ENCODE measurements at places on chromosomes 7 and 10. TPM values are rescaled to one million over a fixed set of nuclear protein-coding genes. Genes with fewer than 3 reads are reported as not detected.
A peak's percentile ranks its signal among the peaks of the same experiment; 100 is the strongest.

The EPHB4 gene
- 25.7 TPM for total RNA-seq

GRCh38 chr10:5890452-5890915 is 441 bp downstream of the FBH1 start:
- no peaks in the 10 kb centered on the region for H3K36me3 ChIP-seq
- H3K27ac ChIP-seq = peak overlapping the region; percentile 66
- no peaks in the 10 kb centered on the region for H3K27me3 ChIP-seq
- peak overlapping the region; percentile 74 for H3K4me3 ChIP-seq

DNA sequence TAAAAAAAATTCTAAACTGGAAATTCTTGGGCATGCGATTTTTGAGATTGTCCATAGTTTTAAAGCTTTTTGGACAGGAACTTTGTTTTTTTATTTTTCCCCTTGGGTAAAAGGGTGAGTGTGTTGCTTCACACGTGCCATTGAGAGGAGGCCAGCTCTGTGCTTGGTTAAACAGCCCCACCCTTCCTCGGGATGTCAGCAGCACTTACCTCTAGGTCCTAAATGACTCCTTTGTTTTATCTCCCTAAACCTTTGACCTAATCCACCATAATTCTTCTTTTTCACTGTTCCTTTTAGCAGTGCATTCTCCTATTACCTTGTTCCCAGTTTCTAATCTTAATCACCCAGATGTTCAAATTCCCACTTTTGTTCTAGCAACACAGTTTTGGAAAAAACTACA is 83.5 kb downstream of the SEMA3D start:
- no peaks in the 10 kb centered on the region for H3K27me3 ChIP-seq
- no peaks in the 10 kb centered on the region for H3K4me1 ChIP-seq
- DNase-seq = no peak
- H3K36me3 ChIP-seq = no peaks in the 10 kb centered on the region
- H3K27ac ChIP-seq = no peak overlapping the region
- no peak overlapping the region for H3K4me3 ChIP-seq

GRCh38 chr10:76291175-76291574 is 859.8 kb downstream of the LRMDA start:
- H3K27me3 ChIP-seq = no peaks in the 10 kb centered on the region
- H3K27ac ChIP-seq = no peak overlapping the region
- DNase-seq = no peak
- H3K4me1 ChIP-seq = no peaks in the 10 kb centered on the region

GRCh38 chr10:132612571-132613504 is 75.3 kb downstream of the INPP5A start:
- H3K27me3 ChIP-seq = no peaks in the 10 kb centered on the region
- DNase-seq = no peak
- H3K4me3 ChIP-seq = no peak overlapping the region
- no peak overlapping the region for H3K27ac ChIP-seq

- DNase-seq = no peak
- no peaks in the 10 kb centered on the region for H3K4me1 ChIP-seq
- no peaks in the 10 kb centered on the region for H3K36me3 ChIP-seq
- H3K27ac ChIP-seq = no peak overlapping the region
Measured at GRCh38 chr7:147541261-147541660, 1049.3 kb upstream of the C7orf33 start.

The COL1A2 gene
- 10.9 TPM for total RNA-seq

- H3K4me1 ChIP-seq = no peaks in the 10 kb centered on the region
- no peak overlapping the region for H3K27ac ChIP-seq
- no peak overlapping the region for H3K4me3 ChIP-seq
- H3K36me3 ChIP-seq = no peaks in the 10 kb centered on the region
- H3K27me3 ChIP-seq = no peaks in the 10 kb centered on the region
- no peak for DNase-seq
Measured at GRCh38 chr10:48890888-48891850, 48.5 kb downstream of the LRRC18 start.

The GGCT gene
- total RNA-seq = 14.7 TPM

DNA sequence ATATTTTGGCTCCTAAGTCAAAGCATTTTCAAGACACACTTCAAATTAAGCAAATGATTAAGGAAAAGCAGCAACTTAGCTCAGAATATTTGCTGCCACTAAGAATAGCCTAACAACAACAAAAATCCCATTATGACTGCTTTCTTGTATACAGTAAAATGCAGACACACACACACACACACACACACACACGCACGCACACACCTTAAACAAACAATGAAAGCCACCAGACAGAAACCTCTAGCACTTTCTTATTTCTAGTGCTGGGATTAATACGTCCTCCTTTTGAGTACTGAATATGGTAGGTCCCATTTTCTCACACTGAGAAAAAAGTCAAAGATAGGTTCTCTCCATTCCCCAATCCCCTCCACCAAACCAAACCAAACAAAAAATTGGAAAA is 23.4 kb upstream of the FEZF1 start:
- no peaks in the 10 kb centered on the region for H3K36me3 ChIP-seq
- H3K27ac ChIP-seq = no peak overlapping the region
- H3K4me3 ChIP-seq = no peak overlapping the region
- no peak for DNase-seq
- H3K27me3 ChIP-seq = no peaks in the 10 kb centered on the region
- no peaks in the 10 kb centered on the region for H3K4me1 ChIP-seq

DNA sequence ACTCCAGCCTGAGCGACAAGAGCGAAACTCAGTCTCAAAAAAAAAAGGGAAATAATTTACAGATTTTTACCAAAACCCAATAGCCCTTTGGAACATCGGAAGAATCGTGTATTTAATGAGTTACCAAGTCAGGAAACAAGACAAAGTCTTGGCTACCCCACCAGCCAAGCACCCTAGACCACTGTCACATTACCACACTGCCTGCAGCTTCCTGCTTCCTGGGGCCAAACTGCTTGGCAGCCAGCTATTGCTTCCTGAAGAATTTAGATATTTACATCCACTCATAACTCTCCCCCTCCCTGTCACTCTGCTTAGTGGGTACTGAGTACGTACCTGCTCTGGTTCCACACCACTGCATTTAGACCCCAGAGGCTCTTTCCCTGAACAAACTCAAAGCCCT is 14.1 kb upstream of the TNPO3 start:
- no peaks in the 10 kb centered on the region for H3K36me3 ChIP-seq

GRCh38 chr7:129864042-129864441 is 88.7 kb downstream of the UBE2H start:
- peaks cover 44% of the 10 kb centered on the region for H3K4me1 ChIP-seq
- no peak overlapping the region for H3K4me3 ChIP-seq
- H3K36me3 ChIP-seq = no peaks in the 10 kb centered on the region
- no peak for DNase-seq
- H3K27me3 ChIP-seq = no peaks in the 10 kb centered on the region

DNA sequence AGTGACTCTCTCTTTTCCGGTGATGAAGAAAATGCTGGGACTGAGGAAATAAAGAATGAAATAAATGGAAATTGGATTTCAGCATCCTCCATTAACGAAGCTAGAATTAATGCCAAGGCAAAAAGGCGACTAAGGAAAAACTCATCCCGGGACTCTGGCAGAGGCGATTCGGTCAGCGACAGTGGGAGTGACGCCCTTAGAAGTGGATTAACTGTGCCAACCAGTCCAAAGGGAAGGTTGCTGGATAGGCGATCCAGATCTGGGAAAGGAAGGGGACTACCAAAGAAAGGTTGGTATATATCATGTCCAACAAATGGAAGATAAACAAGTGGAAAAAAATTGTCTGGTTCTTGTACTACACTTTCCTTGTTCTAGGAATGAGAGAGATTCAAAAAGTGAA is 9.5 kb downstream of the PDCD4 start:
- no peaks in the 10 kb centered on the region for H3K27me3 ChIP-seq
- peaks cover 4% of the 10 kb centered on the region for H3K4me1 ChIP-seq
- peaks cover 4% of the 10 kb centered on the region for H3K36me3 ChIP-seq
- H3K4me3 ChIP-seq = peak overlapping the region; percentile 0

GRCh38 chr7:2175514-2175913 is 57.2 kb downstream of the MAD1L1 start:
- H3K36me3 ChIP-seq = no peaks in the 10 kb centered on the region
- no peak overlapping the region for H3K27ac ChIP-seq
- H3K4me3 ChIP-seq = no peak overlapping the region

The SLC26A3 gene
- not detected for total RNA-seq

GRCh38 chr7:116572036-116572435 is 47.2 kb downstream of the CAV1 start:
- H3K27me3 ChIP-seq = no peaks in the 10 kb centered on the region
- H3K4me1 ChIP-seq = peaks cover 4% of the 10 kb centered on the region
- no peak for DNase-seq
- no peak overlapping the region for H3K4me3 ChIP-seq
- H3K36me3 ChIP-seq = no peaks in the 10 kb centered on the region

The CHN2 gene
- total RNA-seq = 24.1 TPM

- no peaks in the 10 kb centered on the region for H3K27me3 ChIP-seq
- H3K4me1 ChIP-seq = no peaks in the 10 kb centered on the region
- no peak overlapping the region for H3K4me3 ChIP-seq
- no peak for DNase-seq
- no peak overlapping the region for H3K27ac ChIP-seq
- H3K36me3 ChIP-seq = no peaks in the 10 kb centered on the region
Measured at GRCh38 chr7:138304071-138304320, 156.1 kb upstream of the TRIM24 start.

The SERPINE1 gene
- 14.5 TPM for total RNA-seq
